Activated T-helper 2 cell treated with anti-CD3 and anti-CD28 coated beads, Interferon-gamma antibody, Interleukin-2, Interleukin-4, amounts not matched to agents 10 μg/mL and 5 μg/mL and 100 μg/mL, durations not matched to agents 14 hours and 24 hours and 36 hours (primary cell): ENCODE measurements at places on chromosomes 7 and 10.

DNA sequence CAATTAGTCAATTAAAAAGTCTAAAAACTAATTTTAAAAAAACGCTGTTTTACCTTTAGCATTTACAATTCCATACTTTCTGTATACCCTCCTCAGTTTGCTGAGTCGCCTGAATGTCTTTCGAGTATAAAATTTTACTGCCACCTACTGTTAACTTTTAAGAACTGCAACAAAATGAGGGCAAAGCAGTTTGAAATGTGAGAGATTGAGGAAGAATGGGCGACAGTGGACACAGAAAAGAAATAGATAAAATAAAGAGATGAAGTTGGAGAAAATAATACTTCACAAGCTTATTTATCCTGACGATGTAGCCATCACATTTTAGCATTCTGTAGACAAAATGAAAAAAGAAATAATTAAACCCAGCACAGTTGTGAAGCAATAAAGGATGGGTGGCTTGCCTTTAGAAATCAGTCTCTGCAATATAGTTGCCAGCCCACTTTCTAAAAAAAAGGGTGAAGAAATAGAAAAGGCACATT, 110.8 kb upstream of the PTN start:
- DNase-seq, result no peak

DNA sequence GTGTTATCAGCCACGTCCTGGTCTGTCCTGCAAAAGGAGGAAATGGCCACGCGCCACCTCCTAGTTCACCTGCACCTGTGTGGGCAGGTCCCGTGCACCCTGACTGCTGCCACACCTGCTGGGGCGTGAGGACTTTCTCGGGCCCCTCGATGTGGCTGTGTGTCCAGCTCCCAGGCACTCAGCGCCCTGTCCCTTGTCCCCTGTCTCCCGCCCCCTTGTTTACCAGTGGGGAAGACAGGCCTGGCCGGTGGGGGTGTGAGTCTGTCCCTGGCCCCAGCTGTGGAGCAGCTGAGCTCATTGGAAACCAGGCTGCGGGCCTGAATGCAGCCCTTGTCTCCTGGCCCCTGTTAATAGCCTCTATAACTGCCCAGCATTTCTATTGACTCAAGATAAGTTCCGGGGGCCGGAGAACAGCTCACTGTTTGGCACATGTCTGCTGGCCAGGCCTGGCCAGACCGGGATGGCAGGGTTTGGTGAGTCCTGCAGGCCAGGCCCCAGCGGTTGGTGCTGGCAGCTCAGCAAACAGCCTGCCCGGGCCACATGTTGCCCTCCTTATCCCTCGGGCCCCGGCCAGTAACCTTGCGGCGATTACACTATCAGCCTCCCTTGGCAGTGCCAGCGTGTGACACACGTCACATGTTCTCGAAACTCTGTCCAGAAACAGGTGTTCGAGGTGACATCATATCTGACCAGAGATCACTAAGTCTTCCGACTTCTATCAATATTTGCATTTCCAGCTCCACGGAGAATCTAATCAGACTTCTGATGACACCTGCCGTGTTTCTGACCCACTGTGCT, 52.1 kb downstream of the FOXL3 start:
- DNase-seq, result no peak

DNA sequence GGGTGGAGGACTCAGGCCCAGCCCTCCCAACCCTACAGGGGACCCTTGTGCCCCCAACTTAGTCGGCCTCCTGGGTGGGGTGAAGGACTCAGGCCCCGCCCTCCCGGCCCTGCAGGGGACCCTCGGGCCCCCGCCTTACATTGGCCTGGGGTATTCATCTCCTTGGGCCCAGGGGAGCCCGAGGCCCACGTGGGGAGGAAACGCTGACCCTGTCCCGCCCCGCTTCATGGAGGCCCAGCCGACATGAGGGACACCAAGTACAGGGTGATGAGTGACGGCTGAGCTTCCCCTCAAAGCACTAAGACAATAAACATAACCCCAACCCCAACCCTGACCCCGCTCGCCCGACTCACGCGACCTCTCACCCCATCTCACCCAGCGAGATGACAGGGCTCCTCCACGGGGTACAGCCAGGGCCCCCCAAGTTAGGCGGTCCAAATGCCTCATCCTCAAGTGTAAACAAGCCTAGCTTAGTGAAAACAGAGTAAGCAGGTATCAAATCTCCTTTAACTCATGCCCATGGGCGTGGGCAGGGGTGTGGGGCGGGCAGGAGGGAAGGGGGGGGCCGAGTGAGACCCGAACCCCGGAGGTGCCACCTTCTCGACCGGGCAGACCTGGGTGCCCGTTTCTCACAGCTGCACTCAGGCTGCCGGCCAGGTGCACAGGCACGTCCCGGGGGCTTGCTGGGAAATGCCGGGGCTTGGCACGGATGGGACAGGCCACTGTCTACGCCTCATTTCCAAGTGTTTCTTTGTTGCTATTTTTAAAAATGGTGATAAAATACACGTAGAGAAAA, 8.2 kb downstream of the CYP2W1 start:
- no peak for DNase-seq

GRCh38 chr7:118003476-118003875, 130.2 kb upstream of the CTTNBP2 start:
- DNase-seq, result no peak

DNA sequence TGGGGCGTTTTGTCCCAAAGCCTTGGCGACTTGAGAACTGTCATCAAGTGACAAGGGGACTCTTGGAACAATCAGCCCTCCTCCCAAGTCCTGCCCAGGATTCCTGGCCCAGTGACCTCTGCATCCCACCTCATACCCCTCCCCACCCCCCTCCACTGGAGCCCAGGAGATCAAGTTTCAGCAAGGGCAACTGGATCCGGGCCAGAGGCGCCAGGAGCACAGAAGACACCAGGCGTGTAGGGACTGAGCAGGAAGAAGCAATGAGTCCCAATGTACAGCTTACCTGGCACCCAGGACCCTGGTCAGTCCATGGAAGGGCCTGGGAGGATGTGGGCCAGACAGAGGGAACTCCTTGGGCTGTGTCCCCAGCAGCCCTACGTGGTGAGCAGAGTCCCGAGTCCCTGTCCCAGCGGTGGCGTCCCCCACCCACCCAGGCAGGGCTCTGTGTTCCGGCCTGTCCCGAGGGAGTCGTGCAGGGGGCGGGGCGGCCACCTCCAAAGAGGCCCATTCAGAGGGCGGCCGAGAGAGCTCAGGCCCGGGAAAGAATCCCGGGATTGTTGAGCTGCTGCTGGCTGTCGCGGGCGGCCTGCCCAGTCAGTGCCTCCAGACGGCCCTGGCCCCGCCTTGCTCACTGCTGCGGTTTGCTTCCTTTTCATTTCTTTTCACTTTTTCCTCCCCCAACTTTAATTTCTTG, 254.1 kb downstream of the TNS3 start:
- DNase-seq, result no peak

DNA sequence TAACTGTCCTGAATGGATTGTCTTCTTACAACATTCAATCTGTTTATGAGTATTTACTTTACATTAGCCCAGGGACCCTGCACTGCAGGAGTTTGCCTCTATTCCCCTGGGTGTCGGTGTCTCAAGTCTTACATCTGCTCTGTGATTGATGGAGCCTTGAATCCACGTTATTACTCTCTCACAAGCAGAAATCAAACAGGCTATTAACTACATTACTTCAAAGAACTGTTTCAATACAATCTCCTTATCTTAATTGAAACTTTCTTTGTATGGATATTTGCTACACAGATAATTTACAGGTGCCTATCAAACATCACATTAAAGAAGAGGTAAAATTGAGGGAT, 3.1 kb upstream of the ARID5B start:
- DNase-seq, result no peak

GRCh38 chr7:50632561-50633413, 67.6 kb upstream of the DDC start:
- DNase-seq, result peak; percentile 37

- DNase-seq, result no peak
These were observed 82.7 kb downstream of the PAX2 start for GRCh38 chr10:100827819-100828737.

DNA sequence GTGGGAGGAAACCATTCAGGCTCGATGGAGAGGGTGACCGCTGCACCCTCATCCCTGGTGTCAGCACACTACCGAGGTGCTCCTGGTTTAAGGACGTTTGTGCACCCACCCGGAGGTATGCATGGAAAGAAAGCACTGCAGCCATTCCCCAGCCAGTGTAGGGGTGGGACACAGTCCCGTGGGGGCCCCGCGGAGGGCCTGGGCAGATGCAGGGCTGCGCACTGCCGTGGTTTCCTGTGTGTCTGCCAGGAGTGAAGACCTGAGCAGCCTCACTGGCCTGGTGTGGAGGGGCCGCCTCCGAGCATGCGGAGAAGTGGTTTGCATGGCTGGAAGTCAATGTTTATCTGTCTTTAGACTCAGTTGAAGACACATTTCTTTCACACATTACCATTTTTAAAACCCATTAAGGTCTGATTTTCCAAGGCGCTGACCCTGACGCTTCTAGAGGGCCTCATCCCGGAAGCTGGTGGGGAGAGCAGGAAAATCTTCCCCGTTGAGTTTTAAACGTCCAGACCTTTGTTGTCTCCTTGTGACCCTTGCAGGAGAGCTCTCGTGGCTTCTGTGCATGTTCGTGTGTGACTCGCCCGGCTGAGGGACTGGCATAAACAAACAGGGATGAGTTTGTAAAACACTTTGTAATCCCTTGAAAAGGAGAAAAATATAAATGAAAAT, 188.1 kb downstream of the MGMT start:
- DNase-seq, result no peak

DNA sequence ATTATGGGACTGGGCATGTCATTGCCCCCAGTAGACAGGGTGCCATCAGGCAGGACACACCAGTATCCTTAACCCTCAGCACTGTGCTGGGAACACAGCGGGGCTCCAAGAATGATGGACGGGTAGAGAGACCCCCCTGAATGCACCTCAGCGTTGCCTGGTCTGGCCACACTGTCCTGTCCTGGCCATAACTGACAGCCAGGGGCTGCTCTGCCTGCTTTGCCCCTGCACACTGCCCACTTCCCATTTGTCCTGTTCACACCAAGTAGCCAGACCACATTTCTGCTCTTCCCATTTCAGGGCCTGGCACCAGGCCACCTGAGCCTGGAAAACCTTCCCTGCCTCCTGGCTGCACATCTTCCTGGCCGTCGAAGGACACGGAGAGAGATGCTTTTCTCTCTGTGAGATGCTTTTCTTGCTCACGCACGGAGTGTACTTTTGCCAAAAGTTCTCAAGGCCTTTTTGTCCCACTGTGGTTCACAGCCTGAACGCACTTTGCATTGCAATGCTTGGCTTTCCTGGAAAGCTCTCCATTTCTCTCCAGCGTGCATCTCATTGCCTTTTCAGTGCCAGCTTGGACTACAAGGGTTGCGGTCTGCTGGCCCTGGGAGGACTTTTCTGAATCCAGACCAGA, 131.0 kb upstream of the EEPD1 start:
- no peak for DNase-seq

- DNase-seq, result peak; percentile 44
These were observed 75.7 kb upstream of the EFCAB10 start for GRCh38 chr7:105656922-105657521.

GRCh38 chr10:16520900-16521299, 779 bp downstream of the C1QL3 start:
- peak; percentile 11 for DNase-seq

DNA sequence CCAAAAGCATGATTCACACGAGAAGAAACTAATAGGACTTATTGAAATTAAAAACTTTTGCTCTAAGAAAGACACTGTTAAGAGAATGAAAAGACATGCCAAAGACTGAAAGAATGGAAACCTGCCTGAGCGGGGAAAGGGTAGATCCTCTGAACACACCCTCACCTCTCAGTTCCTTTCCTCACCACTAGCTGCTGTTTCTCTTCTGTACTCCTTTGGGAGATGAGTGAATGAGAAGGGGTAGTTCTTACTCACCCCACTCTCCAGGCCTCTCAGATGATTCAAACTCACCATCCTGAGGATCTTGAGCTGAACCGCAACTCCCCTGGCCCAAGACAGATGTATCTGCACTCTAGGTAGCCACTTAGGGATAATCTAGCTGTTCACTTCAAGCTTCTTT, 41.9 kb downstream of the IQUB start:
- DNase-seq, result no peak

DNA sequence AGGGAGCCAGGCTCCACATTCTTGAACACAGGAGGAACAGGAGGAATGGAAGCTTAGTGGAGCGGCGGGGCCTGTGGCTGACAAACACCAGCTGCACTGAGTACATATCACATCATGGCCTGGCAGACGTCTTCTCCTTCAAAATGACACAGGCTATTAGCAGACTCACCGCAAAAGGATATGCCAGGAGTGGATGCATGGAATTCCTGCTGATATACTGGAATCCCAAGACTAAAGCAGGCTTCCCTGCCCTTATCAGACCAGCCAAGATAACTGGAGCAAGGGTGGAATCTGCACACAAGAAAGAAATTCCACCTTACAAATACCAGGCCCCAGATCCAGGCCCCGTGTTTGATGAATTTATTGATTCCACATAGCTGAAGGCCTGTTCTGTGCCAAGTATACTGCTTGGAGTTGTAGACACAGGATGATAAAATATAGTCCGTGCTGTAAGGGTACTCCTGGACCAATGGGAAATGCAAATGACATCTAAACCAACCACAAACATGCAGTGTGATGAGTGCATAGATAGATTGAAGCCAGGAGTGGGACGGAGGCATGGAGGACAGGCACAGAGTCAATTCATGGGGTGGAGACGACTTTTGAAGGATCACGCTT, 480.5 kb upstream of the ZMIZ1 start:
- no peak for DNase-seq

DNA sequence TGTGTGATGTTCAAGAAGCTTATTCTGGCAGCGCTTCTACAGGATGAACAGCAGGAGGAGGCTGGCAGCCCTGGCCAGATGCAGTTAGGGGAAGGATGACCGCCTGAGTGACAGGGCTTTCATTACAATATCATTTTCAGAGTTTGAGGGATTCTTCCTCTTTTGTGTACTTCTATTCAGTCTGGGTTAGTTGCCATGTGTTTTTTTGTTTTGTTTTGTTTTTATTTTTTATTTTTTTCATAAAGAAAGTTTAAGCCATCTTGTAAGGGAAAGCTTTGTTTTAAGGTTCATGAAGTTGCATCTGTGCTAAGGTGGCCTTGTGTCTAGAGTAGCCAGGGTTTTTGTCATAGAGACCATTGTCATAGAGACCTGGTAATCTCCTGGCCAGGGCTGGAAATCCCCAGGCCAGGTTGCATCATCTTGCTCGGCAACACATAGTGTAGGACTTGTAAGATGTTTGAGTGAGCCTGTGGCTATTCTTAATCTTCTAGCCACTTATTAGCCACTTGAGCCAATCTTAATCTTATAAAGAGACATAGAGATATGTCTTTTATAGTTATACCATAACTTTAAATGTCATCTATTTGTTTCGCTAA, 230.5 kb upstream of the TMEM229A start:
- no peak for DNase-seq

- DNase-seq, result no peak
These were observed 9.1 kb upstream of the CXCL12 start for GRCh38 chr10:44393834-44394547.

- DNase-seq, result no peak
These were observed 47.5 kb upstream of the ANTXRL start for GRCh38 chr10:46239247-46239646.

DNA sequence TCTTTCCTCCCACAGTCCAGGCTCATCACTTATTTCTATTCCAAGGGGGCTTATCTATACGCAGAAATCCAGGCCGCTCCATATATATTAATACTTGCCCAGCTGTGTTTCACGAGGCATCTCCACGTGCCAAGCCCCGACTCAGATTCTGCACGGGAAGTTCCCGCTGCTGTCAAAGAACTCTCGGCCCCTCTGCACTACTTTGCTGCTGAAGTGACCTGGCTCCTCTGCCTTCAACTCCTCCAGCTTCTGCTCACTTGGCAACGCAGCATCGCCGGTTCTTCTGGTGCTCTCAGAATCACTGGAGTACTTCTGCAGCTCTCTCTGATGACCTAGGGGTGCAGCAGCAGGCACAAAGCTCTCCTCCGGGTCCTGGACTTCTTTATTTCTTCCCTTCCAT, 9.7 kb upstream of the CHST12 start:
- DNase-seq, result no peak
